Thymus (tissue), 14 donors: ENCODE measurements at places on chromosomes 3 and 15. TPM values are rescaled to one million over a fixed set of nuclear protein-coding genes. Genes with fewer than 3 reads are reported as not detected.

Gene ACTC1
- 9.6 TPM for total RNA-seq

Gene GMNC
- 0.05 TPM for total RNA-seq

DNA sequence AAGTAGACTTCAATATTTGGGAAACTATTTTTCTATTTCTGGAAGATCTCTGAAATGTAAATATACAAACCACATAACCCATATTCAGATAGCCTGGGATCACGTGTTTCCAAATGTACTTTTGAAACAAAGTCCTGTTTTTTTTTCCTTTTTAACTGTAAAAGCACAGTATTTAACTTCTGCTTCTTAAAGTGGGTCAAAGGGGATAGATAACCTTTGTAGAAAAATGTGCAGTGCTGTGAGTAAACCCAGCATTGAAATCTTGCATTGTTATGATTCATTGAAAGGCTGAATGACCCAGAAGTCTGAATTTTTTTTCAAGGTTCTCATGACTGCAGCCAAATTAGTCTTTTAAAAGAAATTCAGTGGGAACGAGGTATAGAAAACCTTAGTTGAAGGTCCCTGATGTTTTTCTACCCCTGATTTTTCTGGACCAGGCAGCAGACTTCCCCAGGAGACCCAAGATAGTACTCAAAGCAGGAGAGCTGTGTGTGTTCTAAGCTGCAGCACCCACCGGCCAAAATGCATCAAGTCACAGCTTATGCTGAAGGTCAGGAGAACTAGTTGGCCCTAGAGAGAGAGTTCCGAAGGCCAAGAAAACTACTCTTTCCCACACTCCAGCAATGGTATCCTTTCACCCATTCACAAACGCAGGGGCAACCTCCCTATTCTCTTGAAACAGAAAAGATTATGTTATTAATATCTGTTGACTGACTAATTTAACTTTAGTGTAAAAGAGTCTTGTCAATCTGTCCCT, 43.6 kb upstream of the APH1B start:
- DNase-seq: no peak

DNA sequence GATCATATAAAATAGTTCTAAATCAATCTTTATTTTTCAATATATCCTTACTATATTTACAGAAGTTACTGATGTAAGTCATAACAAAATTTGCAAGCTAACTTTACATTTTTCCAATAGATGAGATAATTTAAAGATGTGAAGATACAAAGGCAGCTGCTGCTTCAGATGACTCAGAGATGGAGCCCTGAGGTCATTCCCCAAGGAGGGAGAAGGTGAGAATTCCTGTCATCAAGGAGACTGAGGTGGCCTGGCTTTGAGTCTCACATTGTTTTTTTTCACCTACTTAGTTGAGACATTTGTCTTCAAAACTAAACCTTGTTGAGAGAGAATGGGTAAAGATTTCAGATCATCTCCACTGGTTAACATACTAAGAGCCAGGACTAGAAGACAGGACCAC, 3.9 kb upstream of the SAMD7 start:
- DNase-seq: no peak

- DNase-seq: peak; percentile 14
Measured at GRCh38 chr15:80234883-80235282, 17.1 kb downstream of the CTXND1 start.

- no peak for DNase-seq
Measured at GRCh38 chr3:100761211-100761942, 52.1 kb downstream of the TFG start.
